ENCODE measurements at places on chromosomes 12 and 14. TPM values are rescaled to one million over a fixed set of nuclear protein-coding genes. Genes with fewer than 3 reads are reported as not detected.

DNA sequence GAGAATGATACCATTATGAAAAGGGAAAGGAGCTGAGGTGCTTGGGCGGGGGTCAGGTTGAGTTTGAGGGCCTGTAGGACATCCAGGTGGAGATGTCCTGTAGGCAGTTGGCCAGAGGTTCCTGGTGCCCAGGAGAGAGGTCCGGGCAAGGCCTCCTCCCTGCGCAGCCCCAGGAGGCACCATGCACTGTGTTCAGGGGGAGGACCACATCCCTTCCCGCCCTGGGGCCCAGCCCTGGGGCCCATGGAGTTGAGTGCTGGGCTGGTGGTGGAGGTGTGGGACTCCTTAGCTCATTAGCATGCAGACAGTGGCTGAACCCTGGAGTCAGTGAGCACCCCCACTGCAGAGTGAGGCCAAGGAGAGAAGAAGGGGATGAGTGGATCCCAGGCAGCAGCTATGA is 5.7 kb upstream of the FAIM2 start:
- DNase-seq, result no peak

DNA sequence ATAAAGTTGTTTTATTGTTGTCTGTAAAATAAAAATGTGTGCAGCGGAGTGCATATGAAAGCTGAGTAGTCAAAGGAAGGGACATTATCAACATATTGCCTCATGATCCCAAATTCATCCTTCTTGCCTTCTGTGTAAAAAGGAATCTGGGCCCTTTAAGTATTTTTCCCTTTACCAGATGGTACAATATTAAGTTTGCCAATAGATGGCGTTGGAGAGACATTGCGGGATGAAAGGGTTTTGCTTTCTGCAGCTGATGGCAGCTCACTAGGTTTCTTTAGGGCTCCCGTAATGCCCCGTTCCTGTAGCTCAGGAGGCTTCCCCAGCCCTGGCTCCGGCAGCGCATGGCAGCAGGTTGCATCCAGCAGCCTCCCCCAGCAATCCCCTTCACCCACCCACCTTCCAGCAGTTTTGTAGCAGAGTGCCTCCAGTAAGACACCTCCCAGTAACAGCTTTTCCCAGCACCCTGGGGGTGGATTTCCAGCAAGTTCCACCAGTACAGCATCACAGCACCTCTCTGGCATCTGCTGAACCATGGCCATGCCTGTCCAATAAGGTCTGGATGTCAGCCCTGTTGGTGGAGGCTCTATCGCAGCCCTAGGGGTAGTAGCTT is 354.4 kb downstream of the MED13L start:
- no peak for DNase-seq

DNA sequence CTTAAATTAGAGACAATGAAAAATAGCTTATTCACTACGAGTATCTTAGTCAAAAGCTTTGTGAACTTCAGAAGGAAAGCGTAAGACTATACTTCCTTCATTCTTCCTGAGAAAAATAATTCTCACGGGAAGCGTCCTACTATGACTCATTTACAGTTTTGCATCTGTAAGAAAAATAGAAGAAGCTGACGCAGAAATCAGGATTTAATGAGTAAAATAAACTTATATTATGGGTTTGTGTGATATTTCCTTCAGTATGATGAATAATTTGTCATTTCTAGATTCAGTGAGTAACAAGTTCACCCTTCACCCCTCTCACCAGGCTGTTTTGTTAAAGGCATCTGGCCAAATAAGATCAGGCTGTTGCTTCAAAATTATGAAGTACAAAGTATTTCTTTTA is 17.8 kb upstream of the PDE3A start:
- DNase-seq, result no peak

GRCh38 chr14:60658909-60659585 is 9.8 kb upstream of the SIX1 start:
- no peak for DNase-seq

DNA sequence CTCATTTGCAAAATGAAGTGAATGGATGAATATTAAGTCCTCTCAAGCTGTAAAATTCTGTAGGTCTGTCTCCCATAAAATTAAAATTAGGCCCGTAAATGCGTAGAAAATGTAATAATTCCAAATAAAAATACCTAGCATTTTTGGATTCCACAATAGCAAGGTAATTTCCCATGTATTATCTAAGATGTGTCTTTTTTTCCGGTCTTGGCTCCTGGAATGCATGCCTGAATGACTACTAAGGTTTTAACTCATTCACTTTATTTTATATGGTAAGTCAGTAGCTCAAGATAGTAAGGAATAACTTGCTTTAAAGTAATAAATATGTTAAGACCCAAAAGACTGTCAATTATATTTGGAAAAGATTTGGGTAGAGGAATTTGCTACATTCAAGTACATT is 11.1 kb downstream of the TXNRD1 start:
- DNase-seq, result no peak

- no peak for DNase-seq
Measured at GRCh38 chr12:103011974-103012763, 54.7 kb downstream of the ASCL1 start.

- DNase-seq, result no peak
Measured at GRCh38 chr14:71187633-71188356, 280.5 kb downstream of the PCNX1 start.

GRCh38 chr12:101854747-101855146 is 22.6 kb upstream of the DRAM1 start:
- no peak for DNase-seq

GRCh38 chr12:57496822-57497221 is 9.0 kb downstream of the MARS1 start:
- DNase-seq, result no peak

GRCh38 chr12:1346126-1346525 is 248.3 kb downstream of the FBXL14 start:
- DNase-seq, result no peak

- no peak for DNase-seq
Measured at GRCh38 chr12:29644536-29645162, 139.1 kb downstream of the TMTC1 start.

POTEG gene
- not detected for total RNA-seq

FAM161B gene
- total RNA-seq, result 19.3 TPM

PRR4 gene
- total RNA-seq, result 4.8 TPM

ACVRL1 gene
- 11.5 TPM for total RNA-seq

All from occipital lobe (tissue), 3 donors.